Breast epithelium (tissue), 4 donors: ENCODE measurements at places on chromosomes 3 and 15. TPM values are rescaled to one million over a fixed set of nuclear protein-coding genes. Genes with fewer than 3 reads are reported as not detected.

DNA sequence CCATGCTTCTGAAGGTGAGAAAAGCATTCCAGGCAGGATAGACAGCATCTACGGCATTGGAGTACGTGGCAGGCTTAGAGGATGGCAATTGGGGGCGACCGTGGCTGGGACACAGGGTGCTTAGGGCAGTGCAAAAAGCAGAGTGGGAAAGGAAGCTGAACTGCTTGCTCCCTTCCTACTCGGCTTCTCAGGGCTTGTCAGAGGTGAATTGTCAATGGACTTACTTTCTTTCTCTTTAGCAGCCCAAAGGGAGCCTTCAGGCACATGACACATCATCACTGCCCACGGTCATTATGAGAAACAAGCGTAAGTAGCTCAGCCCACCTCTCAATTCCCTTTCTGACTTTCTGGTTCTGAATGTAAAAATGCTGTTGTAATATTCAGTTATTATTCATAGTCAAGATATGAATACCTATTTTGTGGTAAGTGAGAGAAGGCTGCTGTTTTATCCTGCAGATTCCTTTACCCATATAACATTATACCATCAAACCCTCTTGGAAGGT is 84.3 kb downstream of the KLHL25 start:
- DNase-seq = no peak

DNA sequence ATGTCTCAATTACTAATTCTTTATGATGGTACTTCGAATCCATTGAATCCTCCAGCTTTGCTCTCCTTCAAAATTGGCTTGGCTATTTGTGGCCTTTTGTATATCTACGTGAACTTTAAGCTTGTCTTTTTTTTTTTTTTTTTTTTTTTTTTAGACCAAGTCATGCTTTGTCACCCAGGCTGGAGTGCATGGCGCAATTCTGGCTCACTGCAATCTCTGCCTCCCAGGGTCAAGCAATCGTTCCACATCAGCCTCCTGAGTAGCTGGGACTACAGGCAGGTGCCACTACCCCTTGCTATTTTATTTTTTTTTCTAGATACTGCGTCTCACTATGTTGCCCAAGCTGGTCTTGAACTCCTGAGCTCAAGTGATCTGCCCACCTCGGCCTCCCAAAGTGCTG is 7.7 kb upstream of the DIPK2A start:
- no peak for DNase-seq

GRCh38 chr15:31440754-31441311 is 114.2 kb downstream of the KLF13 start:
- DNase-seq = no peak

DNA sequence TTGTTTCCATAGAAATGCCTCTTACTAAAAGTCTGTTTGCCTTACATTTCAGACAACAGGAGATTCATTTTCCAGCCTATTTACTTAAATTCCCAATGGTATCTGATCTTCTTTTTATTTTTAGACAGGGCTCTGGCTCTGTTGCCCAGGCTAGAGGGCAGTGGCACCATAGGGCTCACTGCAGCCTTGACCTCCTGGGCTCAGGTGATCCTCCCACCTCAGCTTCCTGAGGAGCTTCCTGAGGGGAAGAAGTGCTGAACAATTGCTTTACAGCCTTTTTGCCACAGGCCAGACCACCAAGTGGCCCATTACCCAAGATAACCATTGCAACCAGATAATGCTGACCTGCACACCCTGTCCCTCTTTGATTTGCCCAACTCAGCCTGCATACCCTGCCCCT is 126.3 kb downstream of the PLCH1 start:
- no peak for DNase-seq

DNA sequence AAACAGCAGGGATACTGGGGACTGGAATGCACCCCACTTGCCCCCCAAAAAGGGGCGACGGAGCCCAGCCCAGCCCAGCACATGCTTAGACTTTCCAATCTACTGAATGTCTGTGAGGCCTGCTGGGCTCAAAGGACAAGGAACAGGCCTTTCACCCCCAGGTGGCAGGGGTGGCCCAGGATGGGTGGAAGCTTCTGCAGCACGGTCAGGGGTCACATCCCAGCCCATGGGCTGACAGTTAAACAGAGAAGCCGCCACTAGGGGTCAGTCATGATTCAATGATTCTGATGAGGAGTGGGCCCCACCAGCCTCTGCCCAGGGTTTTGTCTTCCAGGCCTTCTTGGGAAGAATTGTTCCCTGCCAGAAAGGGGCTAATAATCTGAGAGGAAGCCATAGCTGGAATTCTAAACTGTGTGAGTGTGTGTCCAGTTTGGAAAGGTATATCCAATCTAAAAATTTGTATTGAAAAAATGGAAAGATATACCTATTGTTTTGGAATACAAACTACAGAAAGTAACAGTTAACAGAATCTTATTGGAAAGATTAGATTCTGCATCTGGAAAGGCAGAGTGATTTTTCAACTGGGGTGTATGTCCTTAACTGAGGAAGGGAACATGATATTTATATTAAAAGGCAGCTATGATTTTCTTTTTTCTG is 2.2 kb downstream of the CHRNB4 start:
- DNase-seq = no peak

- DNase-seq = no peak
Measured at GRCh38 chr15:96720251-96720650, 389.8 kb downstream of the NR2F2 start.

GRCh38 chr15:65870889-65871533 is 1.7 kb downstream of the RAB11A start:
- DNase-seq = no peak

- DNase-seq = no peak
Measured at GRCh38 chr3:59380146-59380545, 330.3 kb upstream of the CFAP20DC start.

DNA sequence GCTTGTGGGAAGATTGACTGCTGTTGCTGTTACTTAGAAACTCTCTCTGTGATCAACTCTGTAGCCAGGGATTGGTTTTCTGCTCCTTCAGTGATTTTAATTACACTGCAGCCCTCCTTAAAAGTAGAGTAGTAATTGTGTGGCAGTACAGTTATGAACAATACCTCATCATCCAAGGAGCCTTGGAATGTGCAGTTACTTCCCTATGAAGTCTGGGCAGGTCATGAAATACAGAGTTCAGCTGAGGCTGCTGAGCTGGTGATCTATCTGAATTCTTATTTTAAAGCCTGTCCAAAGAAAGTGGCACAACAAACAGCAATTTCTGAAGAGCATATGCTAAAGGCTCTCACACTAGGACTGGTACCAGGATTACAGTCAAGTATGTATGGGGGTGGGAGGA is 37.4 kb upstream of the MRPL3 start:
- DNase-seq = no peak

DNA sequence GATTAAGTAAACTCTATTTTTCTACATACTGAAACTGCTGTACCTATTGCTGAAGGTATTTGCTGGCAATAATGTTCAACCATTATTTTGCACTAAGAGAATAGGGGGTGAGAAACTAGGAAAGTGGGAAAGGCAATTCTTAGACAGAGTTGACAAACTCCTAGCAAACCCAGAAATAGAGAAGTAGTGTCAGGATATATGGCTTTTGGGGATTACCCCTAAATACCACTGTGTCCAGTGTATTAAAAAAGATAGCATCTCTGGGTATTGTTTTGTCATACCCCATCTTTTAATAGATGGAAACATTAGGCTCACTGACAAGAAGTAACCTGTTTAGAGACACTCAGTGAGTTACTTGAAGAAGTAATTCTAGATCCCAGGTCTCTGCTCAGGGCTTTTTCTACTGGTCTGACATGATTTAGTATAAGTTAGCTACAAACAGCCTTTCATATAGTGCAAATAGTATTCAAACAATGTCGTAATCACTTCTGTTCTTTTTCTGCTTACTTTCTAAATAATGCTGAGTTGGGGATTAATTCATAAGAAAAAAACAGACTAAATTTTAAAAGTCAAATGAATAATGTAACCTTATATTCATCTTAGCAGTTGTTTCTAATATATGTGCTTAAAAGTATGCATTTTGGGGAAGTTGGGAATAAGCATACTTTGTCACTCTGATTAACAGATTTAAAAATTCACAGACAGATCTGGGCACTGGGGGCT is 107.2 kb downstream of the IL1RAP start:
- no peak for DNase-seq

DNA sequence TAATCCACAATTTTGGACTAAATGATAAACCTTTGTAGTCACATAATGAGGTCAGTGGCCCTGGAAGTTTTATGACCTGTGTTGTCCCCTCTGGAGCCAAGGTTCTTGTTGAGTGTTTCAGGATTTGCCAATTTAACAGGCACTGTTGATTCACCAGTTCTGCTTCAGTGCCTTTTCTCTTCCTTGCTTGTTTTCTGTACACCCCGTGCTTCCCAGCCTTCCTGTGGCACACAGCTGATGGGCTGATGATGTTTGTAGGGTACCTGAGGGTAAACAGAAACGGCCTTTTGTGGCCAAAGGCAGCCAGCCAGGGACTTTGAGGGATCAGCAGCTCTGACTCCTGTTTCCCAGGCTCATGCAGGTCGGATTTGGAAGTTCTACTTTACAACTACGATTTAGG is 13.3 kb downstream of the GYG1 start:
- no peak for DNase-seq

GRCh38 chr3:168596175-168596823 is 500.6 kb upstream of the GOLIM4 start:
- DNase-seq = no peak

DNA sequence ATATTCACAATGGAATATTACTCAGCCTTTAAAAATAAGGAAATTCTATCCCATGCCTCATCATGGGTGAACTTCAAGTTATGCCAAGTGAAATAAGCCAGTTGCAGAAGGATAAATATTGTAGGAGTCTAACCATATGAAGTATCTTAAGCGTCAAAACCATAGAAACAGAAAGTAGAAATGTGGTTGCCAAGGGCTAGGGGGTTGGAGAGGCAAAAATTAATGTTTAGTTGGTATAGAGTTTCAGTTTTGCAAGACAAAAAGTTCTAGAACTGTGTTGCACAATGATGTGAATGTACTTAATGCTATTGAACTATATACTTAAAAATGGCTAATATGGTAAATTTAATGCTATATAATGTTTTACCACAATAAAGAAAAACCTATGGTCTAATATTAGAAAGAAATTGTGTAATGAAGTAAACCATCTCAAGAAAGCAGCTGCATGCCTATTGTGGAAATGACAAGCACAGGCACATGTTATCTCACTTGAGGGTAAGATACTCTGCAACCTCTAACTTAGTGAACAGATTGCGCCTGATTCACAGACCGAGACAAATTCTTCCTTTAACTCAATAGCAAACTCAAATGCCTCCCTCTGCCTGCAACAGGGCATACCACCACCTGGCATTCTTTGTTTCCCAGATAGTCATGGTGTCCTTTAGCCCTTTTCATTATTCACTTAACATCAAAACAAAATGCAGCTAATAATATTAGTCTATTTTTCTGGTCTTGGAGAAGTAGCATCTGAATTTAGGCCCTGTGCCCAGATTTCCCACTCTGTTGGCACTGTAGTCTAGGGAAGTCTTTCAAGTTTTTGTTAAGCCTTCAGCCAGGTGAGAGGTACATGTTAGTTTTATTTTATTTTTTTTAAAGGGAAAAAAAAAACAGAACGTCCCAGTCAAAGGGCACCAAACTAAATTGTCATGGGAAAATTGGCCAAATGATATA is 80.2 kb upstream of the ACP3 start:
- no peak for DNase-seq

- DNase-seq = no peak
Measured at GRCh38 chr3:174333640-174334039, 525.5 kb upstream of the NAALADL2 start.

- DNase-seq = no peak
Measured at GRCh38 chr3:67516496-67516895, 137.9 kb downstream of the SUCLG2 start.

GRCh38 chr3:66342717-66343356 is 122.0 kb downstream of the SLC25A26 start:
- no peak for DNase-seq

GRCh38 chr3:62145086-62145757 is 228.1 kb downstream of the FEZF2 start:
- DNase-seq = no peak

DNA sequence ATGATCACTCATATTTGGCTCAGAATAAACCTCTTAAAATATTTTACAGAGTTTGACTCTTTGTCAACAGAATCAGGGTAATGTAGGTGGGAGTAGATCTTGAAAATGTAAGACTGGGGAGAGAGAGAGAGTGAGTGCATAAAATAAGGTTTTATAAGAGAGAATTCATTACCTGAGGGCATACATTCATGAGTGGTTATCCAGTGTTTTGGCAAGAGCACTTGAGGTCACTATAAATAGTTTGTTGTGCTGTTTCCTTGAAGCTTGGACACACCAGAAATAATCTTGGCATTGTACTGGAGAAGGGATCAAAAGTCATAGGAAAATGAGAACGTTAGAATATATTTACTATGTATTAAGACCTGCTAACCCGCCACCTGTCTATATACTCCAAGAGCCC is 33.4 kb downstream of the SLC28A2 start:
- no peak for DNase-seq

The PLIN1 gene
- 2,292 TPM for total RNA-seq

The SLITRK3 gene
- total RNA-seq = 0.59 TPM

The LRTM1 gene
- not detected for total RNA-seq

The TTBK2 gene
- 16.4 TPM for total RNA-seq

The PRSS50 gene
- total RNA-seq = 3.6 TPM

The CTXN2 gene
- total RNA-seq = not detected

The GOLGA8S gene
- under 0.01 TPM for total RNA-seq
